ENCODE measurements at places on chromosomes 1 and 21. TPM values are rescaled to one million over a fixed set of nuclear protein-coding genes. Genes with fewer than 3 reads are reported as not detected.

The CD1C gene
- total RNA-seq = not detected

The ZNF697 gene
- 1.5 TPM for total RNA-seq

The CCDC181 gene
- total RNA-seq = not detected

The CRP gene
- total RNA-seq = not detected

The ABCA4 gene
- 0.12 TPM for total RNA-seq

The IRF6 gene
- 0.19 TPM for total RNA-seq

The IL20 gene
- not detected for total RNA-seq

The CYP4X1 gene
- total RNA-seq = not detected

The BGLAP gene
- total RNA-seq = 0.21 TPM

The KIF2C gene
- 39.3 TPM for total RNA-seq

The KCNJ10 gene
- not detected for total RNA-seq

The RHCE gene
- total RNA-seq = 0.07 TPM

The HES4 gene
- 22.0 TPM for total RNA-seq

The TBX15 gene
- total RNA-seq = not detected

The CFAP45 gene
- 0.94 TPM for total RNA-seq

The PKP1 gene
- total RNA-seq = 0.02 TPM

The WNT9A gene
- total RNA-seq = 9.0 TPM

The JAM2 gene
- not detected for total RNA-seq

The TDRD5 gene
- not detected for total RNA-seq

The ANP32E gene
- 43.4 TPM for total RNA-seq

The HOOK1 gene
- 0.27 TPM for total RNA-seq

The CADM3 gene
- 0.09 TPM for total RNA-seq

The GPX7 gene
- total RNA-seq = not detected

The CLDN19 gene
- not detected for total RNA-seq

The ADAMTS4 gene
- not detected for total RNA-seq

The EPHA10 gene
- total RNA-seq = 1.2 TPM

The SLC6A17 gene
- total RNA-seq = 4.1 TPM

The ADAMTS5 gene
- total RNA-seq = not detected

The PAFAH2 gene
- total RNA-seq = 7.8 TPM

The KIRREL1 gene
- 19.2 TPM for total RNA-seq

The GJA9 gene
- not detected for total RNA-seq

The HSD3B1 gene
- total RNA-seq = not detected

The TNNT2 gene
- not detected for total RNA-seq

The ATP6V1G3 gene
- total RNA-seq = not detected

The CFHR3 gene
- total RNA-seq = 0.14 TPM

The AMPD1 gene
- total RNA-seq = not detected

The KCNE2 gene
- not detected for total RNA-seq

The FCRL4 gene
- total RNA-seq = not detected

The LRRIQ3 gene
- 0.53 TPM for total RNA-seq

The CFAP107 gene
- not detected for total RNA-seq

The PTPRU gene
- total RNA-seq = 7.1 TPM

The GPR161 gene
- total RNA-seq = 10.8 TPM

The TMEM50B gene
- total RNA-seq = 9.6 TPM

The REN gene
- total RNA-seq = not detected

The OR2M3 gene
- not detected for total RNA-seq

The PTPN22 gene
- total RNA-seq = not detected

The KPRP gene
- total RNA-seq = not detected

The OR2T5 gene
- not detected for total RNA-seq

The C1orf115 gene
- total RNA-seq = 6.8 TPM

The IL22RA1 gene
- 7.5 TPM for total RNA-seq

The C1QA gene
- total RNA-seq = not detected
